ENCODE measurements at places on chromosomes 12 and 14.

DNA sequence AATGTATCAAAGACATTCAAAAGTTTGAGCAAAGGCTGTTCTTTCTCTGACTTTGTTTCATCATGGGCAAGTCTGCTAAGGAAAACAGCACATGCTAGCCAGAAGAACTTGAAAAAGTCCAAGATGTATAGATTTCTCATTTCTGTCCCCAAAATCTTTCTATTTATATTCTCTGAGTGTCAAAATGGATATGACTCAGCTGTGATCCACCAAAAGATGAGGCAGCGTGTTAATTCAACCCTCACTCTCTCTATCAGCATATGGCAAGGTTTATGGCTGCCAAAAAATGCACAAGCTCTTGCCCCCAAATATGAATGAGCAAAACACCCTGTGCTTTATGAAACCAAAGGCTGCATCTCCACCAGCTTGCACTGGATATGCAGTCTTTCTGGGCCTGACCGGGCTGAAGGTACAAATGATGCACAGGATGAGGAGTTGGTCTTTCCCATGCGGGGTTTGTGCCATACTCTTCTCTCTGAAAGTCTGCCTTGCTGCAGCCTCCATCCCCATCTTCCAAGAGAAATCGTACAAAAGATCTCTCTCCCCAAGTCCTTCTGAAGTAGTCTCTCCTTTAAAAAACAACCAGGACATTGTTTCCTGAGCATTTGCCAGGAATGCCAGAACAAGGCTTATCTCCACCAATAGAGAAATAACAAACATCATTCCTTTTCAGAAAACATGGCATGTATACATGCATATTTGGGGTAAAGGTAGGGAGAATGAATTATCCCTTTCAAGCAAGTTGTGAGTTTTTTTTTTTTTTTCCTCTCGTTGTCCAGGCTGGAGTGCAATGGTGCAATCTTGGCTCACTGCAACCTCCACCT is 203.4 kb downstream of the TMX1 start:
- DNase-seq = no peak

DNA sequence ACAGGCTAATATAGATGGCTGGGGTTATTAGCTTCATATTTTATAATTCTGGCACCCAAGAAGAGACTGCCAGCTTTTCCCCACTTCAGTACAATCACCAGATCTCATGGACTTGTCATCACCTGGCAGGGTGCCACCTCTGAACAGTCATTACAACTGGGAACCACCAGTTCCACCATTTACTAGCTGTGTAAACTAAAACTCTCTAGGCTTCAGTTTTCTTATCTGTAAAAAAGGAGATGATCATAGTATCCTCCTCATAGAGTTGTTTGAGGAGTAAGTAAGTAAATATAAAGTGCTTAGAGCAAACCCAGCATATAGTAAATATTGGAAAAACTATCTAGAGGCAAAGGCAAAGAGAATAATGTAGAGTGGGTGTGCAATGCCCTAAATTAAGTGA is 19.3 kb downstream of the CPNE8 start:
- no peak for DNase-seq

GRCh38 chr12:106580671-106581508 is 1.9 kb upstream of the RFX4 start:
- no peak for DNase-seq

GRCh38 chr14:91409928-91410718 is 7.5 kb downstream of the CCDC88C start:
- DNase-seq = no peak

DNA sequence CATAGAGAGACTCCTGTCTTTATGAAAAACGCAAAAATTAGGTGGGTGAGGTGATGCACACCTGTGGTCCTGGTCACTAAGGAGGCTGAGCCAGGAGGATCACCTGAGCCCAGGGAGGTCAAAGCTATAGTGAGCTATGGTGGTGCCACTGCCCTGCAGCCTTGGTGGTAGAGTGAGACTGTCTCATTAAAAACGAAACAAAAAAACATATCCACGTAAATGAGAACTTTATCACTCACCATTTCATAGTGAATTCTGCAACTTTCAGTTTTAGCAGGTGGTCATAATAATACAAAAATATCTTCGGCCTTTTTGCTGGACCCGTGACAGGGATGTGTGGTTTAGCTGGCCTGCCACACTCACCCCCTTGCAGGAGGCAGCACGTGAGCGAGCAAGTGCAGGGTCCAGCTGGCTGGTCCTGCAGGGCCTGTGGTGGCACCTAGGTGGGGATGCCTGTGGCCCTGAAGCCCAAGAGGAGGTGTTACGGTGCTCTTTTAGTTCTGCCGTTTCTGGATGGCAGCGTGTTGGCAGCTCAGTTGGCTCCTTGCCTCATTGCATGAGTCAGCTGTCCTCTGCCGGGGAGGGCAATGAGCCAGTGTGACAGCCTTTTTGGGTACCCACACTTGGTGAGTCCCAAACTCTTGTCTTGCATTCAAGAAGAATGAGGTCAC is 1330.7 kb upstream of the TMEM132C start:
- DNase-seq = no peak

GRCh38 chr14:99559286-99559990 is 44.6 kb downstream of the CCDC85C start:
- DNase-seq = no peak

DNA sequence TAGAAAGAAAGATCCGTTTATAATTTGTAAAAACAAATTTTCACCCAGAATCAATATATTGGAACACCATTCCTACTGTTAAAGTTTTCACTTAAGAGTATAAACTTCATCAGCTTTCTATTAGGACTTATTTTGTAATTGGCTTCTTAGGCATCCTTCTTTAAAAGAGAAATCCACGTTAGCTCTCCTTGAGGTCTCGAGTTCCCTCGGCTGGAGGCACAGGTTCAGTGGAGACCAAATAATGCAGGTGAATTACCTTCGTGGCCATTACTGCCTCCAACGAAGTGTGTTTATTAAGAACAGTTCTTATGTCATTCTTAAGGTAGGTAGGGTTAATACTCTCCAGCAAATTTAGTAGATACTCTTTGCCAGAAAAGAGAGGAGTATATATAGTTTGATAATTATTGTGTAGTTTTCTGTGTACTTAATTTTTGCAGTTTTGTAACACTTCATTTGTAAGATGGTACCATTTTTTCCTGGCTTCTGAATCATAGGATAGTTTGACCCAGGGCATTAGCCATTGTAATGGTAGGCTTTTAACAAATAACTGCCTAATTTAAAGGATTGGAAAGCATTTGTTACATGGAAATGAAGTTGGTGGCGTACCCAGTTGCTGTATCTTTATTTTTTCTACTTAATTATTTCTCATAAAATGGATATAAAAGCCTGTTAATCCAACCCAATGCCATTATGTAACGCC is 2.2 kb downstream of the CALM1 start:
- DNase-seq = no peak

DNA sequence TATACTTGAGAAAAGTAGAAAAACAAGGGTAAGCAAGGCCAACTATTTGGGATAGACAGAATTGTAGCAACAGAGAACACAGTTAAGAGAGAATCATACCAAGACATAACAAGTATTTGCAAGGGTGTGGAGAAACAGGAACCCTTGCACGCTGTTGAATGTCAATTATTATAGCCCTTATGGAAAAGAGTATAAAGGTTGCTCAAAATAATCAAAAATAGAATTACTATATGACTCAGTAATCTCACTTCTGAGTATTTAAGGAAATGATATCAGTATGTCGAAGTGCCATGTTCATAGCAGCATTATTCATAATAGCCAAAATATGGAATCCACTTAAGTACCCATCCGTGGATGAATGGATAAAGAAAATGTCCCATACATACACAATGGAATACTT is 193.3 kb downstream of the PHLDA1 start:
- no peak for DNase-seq

DNA sequence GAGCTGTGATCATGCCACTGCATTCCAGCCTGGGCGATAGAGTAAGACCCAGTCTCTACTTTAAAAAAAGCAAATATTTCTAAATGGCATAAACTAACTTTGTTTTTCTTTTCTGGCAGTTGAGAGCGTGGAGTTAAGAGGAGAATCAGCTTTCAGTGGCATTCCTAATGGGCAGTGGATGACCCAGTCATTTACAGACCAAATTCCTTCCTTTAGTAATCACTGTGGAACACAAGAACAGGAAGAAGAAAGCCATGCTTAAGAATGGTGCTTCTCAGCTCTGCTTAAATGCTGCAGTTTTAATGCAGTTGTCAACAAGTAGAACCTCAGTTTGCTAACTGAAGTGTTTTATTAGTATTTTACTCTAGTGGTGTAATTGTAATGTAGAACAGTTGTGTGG is 21.2 kb downstream of the TDG start:
- no peak for DNase-seq

- no peak for DNase-seq
Measured at GRCh38 chr12:119178544-119179334, at the start of gene HSPB8. TSS of gene HSPB8 (plus strand) at chr12:119178931. CDS start at chr12:119179313, 382 bp downstream.

DNA sequence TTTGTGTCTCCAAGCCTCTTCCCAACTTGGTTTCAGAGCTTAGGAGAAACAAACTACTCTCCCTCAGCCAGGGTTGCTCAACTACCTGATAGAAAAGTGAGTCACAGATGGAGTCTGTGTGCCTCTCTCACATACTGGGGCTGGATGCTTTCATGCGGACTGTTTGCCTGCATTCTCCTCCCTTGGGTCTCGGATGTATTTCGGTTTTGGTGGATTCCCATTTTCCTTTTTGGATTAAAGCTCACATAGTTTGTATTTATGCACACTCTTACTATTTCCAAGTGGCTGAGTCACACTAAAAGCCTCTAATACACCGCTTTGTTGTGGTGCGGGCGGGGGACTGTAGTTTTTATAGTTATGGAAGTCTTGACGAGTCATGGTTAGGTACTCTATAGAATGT is 505.4 kb downstream of the LRFN5 start:
- no peak for DNase-seq

DNA sequence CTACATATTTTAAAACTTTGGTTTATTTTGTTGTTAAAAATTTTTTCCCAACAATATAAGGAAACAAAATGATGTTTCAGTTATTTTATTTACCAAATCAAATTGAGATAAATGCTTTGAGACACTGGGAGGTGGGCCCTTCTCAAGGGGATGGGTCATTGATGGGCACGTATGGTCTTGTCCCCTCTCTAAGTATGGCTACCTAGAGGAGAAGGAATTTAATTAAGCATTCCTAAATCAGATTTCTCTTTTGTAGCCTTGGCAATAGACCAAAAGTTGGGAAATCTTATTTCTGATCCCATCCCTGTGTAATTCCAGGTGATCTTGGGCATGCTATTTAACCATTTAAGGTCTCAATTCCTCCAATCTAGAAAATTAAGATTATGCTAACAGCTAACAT is 79.0 kb downstream of the SCN8A start:
- DNase-seq = no peak

DNA sequence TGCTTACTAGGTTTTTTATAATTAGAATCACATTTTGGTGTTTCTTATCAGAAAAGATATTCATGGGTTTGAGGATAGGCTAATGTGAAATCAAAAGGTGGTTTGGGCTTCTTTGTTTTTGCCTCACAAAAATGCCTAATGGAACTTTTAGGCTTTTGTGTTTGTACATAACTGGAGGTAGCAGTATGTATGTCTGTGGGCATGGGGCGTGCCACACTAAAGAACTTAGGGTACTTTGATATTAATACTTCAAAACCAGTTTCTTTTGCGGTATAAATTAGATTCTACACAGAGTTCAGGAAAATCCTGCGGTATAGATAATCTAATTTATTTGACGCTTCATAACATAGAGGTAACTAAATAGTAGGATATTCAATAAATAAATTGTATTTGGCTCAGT is 1.9 kb downstream of the ETV6 start:
- no peak for DNase-seq

DNA sequence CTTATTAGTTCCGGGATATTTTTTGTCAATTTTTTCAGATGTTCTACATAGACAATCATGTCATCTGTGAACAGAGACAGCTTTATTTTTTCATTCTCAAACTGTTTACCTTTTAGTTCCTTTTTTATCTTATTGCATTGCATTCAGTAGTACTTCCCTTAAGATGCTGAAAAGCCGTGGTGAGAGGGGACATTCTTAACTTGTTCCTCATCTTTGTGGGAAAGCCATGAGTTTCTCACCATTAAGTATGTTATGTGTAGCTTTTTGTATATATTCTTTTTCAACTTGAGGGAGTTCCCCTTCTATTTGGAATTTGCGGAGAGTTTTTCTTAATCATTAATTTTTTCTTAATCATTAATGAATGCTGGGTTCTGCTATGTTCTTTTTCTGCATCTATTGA is 1727.1 kb upstream of the SEL1L start:
- no peak for DNase-seq

DNA sequence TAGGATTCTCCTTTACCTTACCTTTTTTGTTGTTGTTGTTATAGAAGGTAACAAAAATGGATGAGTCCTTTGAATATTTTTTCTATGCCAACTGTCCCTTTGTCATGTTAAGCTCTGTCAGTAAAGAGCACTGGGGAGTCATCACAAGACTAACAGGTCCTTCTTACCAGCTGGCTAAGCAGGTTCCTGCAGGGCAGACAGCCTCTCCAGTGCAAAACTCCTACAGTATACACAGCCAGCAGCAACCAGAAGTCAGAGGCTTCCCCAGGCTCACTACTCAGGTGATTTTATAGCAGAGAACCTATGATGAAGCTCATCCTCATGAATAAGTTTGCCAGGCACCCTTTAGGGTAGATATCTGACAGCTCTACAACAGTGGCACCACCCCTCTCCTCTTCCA is 271.1 kb downstream of the RERGL start:
- DNase-seq = no peak

- DNase-seq = no peak
Measured at GRCh38 chr12:58489394-58489793, 430.9 kb downstream of the LRIG3 start.

DNA sequence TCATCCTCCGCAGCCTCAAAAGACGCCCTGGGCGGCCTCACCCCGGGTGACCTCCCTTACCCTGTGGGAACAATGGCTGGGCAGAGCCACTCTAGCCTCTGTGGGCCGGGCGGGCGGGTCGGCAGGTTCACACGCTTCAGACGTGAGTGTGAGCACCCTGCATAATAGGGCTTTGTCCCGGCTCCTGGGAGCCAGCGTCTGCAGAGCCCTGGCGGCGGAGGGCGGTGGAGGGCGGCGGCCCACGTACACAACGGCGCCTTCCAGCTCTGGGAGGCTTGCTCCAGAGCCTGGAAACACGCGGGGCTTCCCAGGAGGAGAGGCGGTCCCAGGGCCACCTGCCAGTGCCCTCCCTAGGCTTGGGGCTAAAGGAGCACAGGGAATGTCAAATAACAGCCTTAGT is 205.6 kb downstream of the BCL11B start:
- no peak for DNase-seq

DNA sequence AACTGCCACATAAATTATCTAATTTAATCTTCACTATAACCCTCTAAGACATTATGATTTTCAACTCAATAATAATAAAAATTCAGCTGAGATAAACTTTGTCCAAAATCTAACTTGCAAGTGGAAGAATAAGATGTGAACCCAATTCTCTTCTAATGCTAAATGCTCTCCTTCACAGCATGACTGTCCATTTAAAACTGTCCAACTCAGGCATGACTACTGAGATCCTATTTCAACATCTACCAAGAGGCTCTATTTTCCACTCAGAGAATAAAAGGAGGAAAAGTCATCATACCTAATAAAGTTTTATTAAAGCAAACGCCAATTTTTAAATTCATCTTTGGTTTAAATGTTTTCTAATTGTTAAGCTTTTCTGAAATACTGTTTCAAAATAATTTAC is 183.6 kb downstream of the MED13L start:
- DNase-seq = no peak

Measured in GM12891 (cell line).